ENCODE measurements at places on chromosomes 12 and 14.

- no peak for DNase-seq
Measured at GRCh38 chr12:52612431-52613383, 5.7 kb downstream of the KRT73 start.

- peak; percentile 55 for DNase-seq
Measured at GRCh38 chr12:6724409-6724797, 557 bp downstream of the COPS7A start.

DNA sequence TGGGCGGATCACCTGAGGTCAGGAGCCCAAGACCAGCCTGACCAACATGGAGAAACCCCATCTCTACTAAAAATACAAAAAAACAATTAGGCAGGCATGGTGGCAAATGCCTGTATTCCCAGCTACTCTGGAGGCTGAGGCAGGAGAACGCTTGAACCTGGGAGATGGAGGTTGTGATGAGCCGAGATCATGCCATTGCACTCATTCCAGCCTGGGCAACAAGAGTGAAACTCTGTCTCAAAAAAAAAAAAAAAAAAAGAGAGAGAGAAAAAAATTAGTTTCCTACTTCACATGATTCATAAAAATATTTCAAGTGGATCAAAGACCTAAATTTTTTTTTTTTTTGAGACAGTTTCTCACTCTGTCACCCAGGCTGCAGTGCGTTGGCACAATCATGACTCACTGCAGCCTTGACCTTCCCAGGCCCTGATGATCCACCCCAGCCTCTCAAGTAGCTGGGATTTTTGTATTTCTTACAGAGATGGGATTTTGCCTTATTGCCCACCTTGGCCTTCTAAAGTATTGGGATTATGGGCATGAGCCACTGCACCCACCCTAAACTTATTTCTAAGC lies 24.9 kb downstream of the FCF1 start:
- no peak for DNase-seq

GRCh38 chr12:125544960-125545359 lies 479.7 kb downstream of the AACS start:
- no peak for DNase-seq

DNA sequence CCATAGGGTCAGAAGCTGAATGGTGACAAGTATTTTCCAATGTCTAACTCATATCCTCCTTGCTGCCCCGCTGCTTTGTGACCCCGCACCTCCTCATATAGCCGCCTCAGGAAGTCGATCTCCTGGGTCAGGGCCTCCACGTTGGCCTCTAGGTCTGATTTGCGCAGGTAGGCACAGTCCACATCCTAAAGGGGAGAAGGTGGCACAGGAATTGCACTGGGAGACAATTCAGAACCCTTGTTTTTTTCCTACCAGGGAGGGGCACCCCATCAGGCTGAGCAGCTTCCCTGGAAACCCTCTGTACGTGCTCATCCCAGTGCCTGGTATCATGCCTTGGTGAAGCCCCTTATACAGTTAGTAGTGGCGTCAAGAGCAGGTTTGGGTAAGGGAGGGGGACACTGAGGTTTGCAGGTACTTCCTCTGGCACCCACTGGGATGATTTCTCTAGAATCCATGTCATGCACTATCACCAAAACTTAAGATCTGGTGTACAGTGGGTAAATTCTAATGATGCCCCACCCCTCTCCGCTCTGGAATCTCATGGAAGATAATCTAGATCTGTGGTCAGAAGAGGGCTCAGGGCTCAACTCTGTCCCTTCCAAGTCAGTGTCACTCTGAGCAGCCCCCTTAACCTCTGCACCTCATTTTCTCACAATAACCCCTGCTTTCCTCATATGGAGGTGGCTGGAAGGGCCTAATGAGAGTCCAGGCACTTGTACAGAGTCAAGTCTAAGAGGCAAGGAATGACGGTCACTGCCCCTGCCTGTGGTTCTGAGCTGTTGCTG lies 20.1 kb upstream of the KRT86 start:
- DNase-seq = no peak

GRCh38 chr14:90639641-90640040 lies 176.6 kb downstream of the TTC7B start:
- no peak for DNase-seq

- no peak for DNase-seq
Measured at GRCh38 chr12:48862760-48863159, 2.9 kb downstream of the RND1 start.

GRCh38 chr14:102544046-102544746 lies 34.6 kb upstream of the ANKRD9 start:
- peak; percentile 27 for DNase-seq

DNA sequence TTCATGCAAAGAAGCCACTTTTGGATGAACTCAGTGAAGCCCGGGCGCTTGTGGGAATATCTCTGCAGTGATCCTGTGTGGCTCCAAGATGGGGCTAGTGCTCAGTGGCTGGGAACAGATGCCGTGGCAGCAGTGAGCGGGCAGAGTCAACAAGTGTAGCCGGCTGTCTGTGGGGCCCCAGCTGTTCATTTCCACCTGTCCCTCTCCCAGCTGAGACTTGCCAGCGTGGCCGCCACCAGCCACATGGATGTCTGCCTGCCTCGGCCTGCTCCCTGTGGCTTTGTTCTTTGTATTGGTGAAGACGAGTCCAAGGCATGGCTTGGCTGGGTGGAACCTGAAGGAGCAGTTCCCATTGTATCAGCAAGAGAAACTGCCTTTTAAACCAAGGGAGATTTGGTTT lies 77.3 kb downstream of the NOS1 start:
- DNase-seq = no peak

DNA sequence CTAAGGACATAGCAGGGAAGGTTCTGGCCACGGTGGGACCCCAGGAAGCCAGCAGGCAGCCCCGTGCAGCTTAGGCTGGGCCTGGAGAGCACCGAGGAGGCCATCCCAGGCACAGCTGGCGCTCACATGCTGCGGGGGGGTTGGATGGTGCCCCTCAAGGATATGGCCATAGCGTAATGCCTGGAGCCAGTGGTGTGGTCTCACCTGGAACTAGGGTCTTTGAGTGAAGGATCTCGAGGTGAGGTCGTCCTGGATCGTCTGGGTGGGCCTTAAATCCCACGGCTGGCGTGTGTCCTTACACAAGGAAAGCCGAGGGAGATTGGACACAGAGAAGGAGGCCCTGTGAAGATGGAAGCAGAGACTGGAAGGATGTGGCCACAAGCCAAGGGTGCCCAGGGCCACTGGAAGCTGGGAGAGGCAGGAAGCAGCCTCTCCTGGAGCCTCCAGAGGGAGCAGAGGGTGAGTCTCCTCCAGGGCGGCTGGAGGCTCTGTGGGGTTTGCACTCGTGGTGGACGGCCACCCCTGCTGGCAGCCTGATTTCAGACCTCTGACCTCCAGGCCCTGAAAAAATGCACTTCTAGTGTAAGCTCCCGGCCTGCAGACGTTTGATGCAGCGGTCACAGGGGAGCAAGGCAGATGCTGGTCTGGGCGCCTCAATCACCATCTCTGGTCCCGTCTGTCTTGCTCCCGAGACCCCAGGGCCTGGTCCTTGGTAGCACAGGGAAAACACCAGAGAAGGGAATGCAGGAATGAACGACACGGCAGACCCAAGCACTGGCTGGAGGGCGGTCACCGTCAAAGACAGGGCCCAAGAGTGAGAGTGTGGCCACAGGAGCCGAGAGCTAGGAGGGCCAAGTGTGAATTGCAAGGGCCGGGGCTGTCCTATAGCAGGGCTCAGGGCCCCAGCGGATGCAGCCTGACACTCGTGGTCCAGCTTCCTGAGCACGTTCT lies 218.6 kb downstream of the KIF26A start:
- DNase-seq = peak; percentile 31

DNA sequence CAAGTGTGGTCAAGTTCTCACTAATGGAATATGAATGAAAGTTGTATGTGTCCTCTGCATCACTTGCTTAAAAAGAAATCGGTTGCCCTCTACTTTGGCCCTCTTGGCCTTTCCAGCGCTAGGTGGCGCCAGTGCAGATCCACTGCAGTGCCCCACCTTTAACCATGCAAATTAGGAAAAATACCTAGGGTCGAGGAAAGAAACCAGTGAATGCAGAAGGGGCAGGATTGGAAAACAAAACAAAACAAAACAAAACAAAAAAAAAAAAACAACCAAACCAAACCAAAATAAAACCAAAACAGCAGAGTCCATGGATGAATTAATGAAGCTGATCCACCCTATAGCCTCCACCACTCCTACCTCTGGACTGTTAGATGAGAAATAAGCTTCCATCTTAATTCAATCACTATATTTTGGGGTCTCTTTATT lies 12.9 kb upstream of the NEMF start:
- DNase-seq = peak; percentile 54

GRCh38 chr12:108410689-108411088 lies 71.6 kb upstream of the CMKLR1 start:
- no peak for DNase-seq

DNA sequence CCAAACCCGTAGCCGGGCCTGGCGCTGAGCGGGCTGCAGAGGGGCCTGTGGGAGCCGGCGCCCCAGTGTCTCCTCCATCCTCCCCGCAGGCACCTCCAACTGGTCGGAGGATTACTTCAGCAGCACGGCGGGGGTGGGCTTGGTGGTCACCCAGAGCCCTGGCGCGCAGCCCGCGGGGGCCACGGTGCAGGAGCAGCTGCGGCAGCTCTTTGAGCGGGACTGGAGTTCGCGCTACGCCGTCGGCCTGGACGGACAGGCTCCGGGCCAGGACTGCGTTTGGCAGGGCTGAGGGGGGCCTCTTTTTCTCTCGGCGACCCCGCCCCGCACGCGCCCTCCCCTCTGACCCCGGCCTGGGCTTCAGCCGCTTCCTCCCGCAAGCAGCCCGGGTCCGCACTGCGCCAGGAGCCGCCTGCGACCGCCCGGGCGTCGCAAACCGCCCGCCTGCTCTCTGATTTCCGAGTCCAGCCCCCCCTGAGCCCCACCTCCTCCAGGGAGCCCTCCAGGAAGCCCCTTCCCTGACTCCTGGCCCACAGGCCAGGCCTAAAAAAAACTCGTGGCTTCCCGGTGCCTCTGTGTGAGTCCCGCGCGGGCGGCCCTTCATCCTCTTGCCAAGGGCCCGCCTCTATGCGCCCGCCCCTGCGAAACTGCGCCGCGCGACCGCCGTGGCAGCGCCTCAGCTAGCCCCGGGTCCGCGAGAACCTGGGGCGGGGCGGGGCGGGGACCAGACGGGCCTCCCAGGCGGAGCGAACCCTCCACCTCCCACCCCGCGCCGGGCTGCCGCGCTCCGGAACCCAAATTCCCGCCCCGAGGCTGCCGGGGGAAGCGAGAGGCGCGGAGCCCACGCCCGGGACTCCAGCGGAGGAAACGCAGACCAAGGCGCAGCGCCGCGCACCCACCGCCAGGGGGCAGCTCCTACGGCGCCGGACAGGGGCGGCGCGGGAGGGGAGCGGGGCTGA lies 8.3 kb downstream of the PLD4 start:
- DNase-seq = peak; percentile 97

GRCh38 chr12:53728206-53728605 lies 954 bp upstream of the CALCOCO1 start:
- DNase-seq = no peak

GRCh38 chr12:51855586-51856428 lies 7.3 kb upstream of the FIGNL2 start:
- no peak for DNase-seq

GRCh38 chr12:106071686-106072085 lies 67.1 kb downstream of the NUAK1 start:
- no peak for DNase-seq

- DNase-seq = peak; percentile 3
Measured at GRCh38 chr14:22276913-22277816, 311.9 kb downstream of the DAD1 start.

- DNase-seq = no peak
Measured at GRCh38 chr12:4960030-4960429, 50.3 kb downstream of the KCNA1 start.

DNA sequence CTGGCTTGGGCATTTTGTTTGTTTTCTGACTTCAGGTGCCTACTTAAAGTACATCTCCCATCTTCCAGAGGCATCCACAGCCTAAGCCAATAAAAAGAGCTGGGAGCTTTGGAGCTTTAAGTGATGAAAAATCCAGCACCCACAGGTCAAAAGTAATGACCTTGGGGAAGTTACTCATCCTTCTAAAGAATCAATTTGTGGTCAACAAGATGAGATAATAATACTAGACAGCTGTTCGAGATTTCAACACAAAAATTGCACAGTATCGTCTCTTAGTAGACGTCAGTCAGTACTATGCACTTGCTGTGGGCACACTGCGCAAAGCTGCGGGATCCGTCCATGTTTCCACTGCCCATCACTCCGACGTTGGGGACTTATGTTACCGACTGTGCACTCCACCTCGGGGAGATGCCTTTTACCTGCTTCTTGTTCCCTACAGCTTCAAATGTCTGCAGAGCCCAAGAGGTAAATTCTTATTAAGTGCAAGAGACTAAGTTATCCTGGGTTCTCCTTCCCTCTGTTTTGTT lies 1.3 kb downstream of the ST8SIA1 start:
- no peak for DNase-seq

- DNase-seq = no peak
Measured at GRCh38 chr12:78338054-78338785, 507.5 kb downstream of the NAV3 start.

DNA sequence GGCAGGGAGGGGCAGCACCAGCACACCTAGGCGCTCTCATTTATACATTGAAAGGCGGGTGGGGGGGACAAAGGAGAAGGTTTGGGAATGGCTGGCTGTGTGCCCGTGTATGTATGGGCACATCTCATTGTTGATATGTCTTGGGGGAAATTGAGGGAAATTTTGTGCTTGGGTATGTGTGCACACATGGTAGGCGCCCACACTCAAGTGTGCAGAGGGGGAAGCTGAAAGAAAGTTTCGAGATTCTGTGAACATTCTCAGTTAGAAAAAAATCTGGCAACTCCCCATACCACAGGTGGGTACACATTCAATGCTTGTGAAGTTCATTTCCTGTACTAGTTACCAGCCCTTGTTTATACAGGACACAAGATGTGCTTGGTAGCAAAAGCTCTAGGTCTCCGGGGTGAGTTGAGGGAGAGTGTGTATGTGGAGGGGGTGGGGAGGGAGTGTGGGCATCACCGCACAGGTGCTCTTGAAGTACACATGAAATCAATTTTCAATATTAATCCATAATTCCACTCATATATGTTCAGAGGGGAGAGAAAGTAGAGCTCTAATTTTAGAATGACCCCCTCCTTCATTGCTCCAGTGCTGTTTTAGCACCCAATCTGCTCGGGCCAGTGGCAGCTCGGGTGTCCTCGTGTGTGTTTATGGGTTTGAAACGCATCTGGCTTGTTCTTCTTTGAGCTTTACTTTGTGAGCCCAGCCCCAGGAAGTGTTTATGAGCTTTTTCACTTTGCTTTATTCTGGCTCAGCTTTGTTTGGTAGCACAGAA lies 286.0 kb downstream of the ZFP36L1 start:
- DNase-seq = no peak

GRCh38 chr14:74941676-74942097 lies 13.7 kb downstream of the PGF start:
- no peak for DNase-seq

GRCh38 chr14:75184492-75184891 lies 8.1 kb upstream of the TMED10 start:
- no peak for DNase-seq

DNA sequence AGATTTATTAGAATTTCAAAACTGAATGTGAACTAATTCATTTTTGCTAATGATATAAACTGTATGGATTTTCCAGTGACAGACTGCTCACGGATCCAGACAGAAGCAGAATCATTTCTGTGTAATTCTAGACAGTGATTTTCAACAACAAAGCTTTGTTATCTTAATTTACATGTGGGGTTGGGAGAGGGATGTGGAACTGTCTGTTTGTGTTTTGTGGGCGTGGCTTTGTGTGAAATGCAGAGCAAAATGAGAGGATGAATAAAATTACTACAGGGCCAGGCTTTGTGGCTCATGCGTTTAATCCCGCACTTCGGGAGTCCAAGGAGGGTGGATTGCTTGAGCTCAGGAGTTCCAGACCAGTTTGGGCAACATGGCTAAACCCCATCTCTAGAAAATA lies 834.7 kb downstream of the GALC start:
- no peak for DNase-seq

GRCh38 chr12:87157791-87158190 lies 871.4 kb downstream of the C12orf50 start:
- DNase-seq = no peak

GRCh38 chr12:17062267-17063036 lies 456.5 kb upstream of the LMO3 start:
- DNase-seq = no peak

All from SK-N-SH (cell line).